Tibial nerve (tissue), 4 donors: ENCODE measurements at places on chromosomes 2 and 18.

GRCh38 chr2:42268528-42269151 is 92.4 kb downstream of the COX7A2L start:
- no peak for DNase-seq
- H3K4me3 ChIP-seq = no peak overlapping the region
- no peaks in the 10 kb centered on the region for H3K27me3 ChIP-seq
- H3K36me3 ChIP-seq = no peaks in the 10 kb centered on the region
- no peak overlapping the region for H3K27ac ChIP-seq

GRCh38 chr18:21490748-21491147 is 109.8 kb downstream of the ESCO1 start:
- no peaks in the 10 kb centered on the region for H3K27me3 ChIP-seq
- H3K4me3 ChIP-seq = no peak overlapping the region
- H3K4me1 ChIP-seq = no peaks in the 10 kb centered on the region
- H3K36me3 ChIP-seq = no peaks in the 10 kb centered on the region
- DNase-seq = no peak

DNA sequence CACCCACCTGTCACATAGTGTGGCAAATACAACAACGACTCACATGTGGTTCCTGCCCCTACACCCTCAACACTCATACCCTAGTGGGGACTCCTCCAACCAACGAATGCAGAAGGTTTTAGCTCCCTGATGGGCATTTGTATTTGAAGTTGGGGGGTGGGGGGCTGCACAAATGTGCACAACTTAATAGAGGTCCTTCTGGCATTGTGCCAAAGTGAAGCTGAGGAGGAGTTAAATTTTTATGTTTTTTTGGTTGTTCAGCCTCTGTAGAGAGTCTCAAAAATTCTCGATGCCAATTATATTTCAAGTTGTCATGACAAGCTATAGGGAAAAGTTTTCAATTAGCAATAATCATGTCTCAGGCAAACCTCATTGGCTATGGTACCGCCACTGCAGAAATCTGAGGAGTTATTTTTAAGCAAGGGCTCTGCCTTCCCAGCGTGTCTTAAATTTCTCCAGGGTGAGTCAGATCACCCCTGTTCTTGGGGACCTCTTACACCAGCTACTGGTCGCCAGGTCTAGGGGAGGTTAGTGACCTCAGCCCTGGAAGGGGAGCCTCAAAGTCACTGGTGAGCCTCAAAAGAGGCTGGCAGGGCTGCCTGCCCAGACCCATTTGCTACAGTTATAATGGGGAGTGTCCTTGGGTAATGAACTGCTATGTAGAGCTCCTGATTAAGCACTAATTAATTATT is 102.7 kb upstream of the TAF1B start:
- H3K27ac ChIP-seq = no peak overlapping the region
- no peaks in the 10 kb centered on the region for H3K36me3 ChIP-seq
- no peaks in the 10 kb centered on the region for H3K27me3 ChIP-seq

GRCh38 chr2:233444501-233444900 is 90.2 kb downstream of the DGKD start:
- no peaks in the 10 kb centered on the region for H3K27me3 ChIP-seq
- DNase-seq = no peak
- H3K27ac ChIP-seq = no peak overlapping the region
- peaks cover 66% of the 10 kb centered on the region for H3K36me3 ChIP-seq
- H3K4me3 ChIP-seq = no peak overlapping the region

DNA sequence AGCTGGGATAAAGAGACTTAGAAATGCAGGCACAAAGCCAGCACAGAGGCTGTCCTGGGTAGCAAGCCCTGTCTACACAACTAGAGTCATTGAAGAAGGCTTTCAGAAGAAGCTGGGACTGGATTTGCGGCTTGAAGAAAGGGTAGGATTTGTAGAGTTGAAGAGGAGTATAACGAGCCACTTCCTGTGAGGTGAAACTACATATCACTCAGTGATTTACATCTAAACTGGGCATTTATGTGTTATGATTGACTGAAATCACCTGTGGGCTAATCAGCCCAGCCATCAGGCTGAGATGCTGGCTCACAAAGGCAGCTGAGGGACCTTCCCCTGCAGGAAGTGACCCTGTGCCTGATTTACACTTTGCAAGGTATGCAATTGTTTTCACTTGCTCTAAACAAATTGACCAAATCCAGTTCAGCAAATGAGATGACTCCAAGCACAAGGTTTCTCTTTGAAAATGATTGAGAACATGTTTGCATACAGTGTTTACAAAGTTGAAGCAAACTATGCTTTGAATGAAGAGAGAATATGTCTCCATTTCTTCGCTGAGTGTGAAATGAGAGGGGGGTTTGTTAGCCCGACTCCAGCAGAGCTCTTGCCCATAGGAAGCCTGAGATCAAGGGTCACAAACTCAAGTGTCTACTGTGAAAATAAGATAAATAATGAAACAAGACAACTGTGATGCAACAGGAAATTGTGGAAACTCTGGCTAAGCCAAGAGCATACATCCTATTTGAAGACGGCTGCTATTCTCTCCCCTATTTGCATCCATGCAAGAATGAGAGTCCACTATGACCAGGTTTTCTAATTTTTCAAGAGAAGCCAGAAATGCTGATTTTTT is 69.3 kb upstream of the HK2 start:
- DNase-seq = no peak
- H3K27me3 ChIP-seq = no peaks in the 10 kb centered on the region
- no peaks in the 10 kb centered on the region for H3K36me3 ChIP-seq
